Activated CD4-positive, alpha-beta memory T cell treated with anti-CD3 and anti-CD28 coated beads, Interleukin-2, amount 10 ng/mL, durations not matched to agents 7 days and 5 days (primary cell): ENCODE measurements at places on chromosomes 5 and 9. TPM values are rescaled to one million over a fixed set of nuclear protein-coding genes. Genes with fewer than 3 reads are reported as not detected.

The SPATA6L gene
- total RNA-seq = 0.43 TPM

The LCP2 gene
- 304 TPM for total RNA-seq

DNA sequence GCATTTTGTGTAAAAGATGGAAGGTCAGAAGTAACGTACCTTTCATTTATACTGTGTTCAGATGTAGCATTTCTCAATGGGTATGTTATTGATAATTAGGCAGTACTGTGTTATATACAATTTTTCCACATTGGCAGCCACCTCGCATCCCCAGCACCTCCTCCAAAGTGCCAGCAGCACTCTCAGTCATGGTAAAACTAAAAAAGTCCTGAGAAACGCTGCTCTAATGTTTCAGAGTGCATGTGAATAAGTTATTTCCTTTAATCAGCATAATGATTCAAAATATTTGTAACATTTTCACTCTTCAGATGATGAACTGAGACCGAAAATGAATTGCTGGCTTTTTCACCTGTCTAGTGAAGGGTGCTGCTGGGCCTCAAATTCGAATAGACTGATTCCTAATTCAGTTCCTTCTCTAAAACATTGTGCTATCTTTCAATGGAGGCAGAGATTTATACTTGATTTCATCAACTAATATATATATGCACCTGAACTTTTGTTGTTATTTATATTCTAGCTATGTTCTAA lies 79.9 kb upstream of the ANKRD55 start:
- no peak overlapping the region for H3K27ac ChIP-seq
- H3K4me3 ChIP-seq = no peak overlapping the region
- peaks cover 15% of the 10 kb centered on the region for H3K4me1 ChIP-seq

DNA sequence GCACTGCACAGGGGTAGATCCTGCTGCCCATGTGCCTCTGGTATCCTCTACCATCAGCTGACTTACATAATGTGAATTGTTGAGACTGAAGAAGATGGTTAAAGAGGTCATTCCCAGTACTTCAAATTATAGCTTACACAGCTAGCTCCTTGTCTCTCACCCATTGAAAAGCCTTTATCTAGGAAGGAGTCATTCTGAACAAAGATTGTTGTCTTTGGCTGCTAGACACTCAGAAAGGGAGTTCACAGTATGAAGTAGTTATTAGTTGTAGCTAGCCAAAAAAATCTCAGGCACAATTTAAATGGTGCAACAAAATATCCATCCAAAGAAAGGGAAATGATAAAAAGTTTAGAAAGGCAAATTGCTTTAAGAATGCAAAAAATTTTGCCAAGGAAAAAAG lies 102.0 kb upstream of the NREP start:
- H3K4me3 ChIP-seq = no peak overlapping the region
- H3K4me1 ChIP-seq = no peaks in the 10 kb centered on the region
- H3K27me3 ChIP-seq = no peaks in the 10 kb centered on the region

The CXXC5 gene
- total RNA-seq = 1.4 TPM

DNA sequence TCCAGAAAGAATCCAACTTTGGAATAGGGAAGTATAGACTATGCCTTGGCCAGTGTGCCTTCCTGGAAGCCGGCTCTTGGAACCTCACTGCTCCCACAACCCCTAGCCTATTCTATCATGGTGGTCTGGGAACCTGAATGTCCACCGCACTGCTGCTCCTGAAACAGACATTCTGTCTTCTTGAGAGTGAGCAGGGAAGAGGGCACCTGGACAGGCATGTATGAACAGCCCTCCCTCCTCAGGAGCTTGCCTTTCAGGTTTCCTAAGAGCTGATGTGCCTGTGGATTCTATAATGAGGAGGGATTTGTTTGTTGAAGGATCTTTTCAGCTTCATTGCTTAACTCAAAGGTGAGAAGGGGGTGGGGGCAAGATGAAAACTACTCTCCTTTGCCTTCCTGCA lies 55.1 kb upstream of the XPA start:
- H3K27me3 ChIP-seq = peaks cover 19% of the 10 kb centered on the region
- no peak for DNase-seq
- no peaks in the 10 kb centered on the region for H3K36me3 ChIP-seq
- H3K4me1 ChIP-seq = no peaks in the 10 kb centered on the region
- H3K27ac ChIP-seq = no peak overlapping the region

GRCh38 chr5:10418654-10419345 lies 22.9 kb upstream of the ROPN1L start:
- peaks cover 39% of the 10 kb centered on the region for H3K4me1 ChIP-seq
- H3K27me3 ChIP-seq = no peaks in the 10 kb centered on the region
- H3K27ac ChIP-seq = no peak overlapping the region
- no peak overlapping the region for H3K4me3 ChIP-seq
- H3K36me3 ChIP-seq = peaks cover 82% of the 10 kb centered on the region

GRCh38 chr5:66842540-66842939 lies 246.3 kb downstream of the MAST4 start:
- peaks cover 64% of the 10 kb centered on the region for H3K4me1 ChIP-seq
- no peak for DNase-seq
- H3K36me3 ChIP-seq = peaks cover 28% of the 10 kb centered on the region
- peaks cover 3% of the 10 kb centered on the region for H3K27me3 ChIP-seq

DNA sequence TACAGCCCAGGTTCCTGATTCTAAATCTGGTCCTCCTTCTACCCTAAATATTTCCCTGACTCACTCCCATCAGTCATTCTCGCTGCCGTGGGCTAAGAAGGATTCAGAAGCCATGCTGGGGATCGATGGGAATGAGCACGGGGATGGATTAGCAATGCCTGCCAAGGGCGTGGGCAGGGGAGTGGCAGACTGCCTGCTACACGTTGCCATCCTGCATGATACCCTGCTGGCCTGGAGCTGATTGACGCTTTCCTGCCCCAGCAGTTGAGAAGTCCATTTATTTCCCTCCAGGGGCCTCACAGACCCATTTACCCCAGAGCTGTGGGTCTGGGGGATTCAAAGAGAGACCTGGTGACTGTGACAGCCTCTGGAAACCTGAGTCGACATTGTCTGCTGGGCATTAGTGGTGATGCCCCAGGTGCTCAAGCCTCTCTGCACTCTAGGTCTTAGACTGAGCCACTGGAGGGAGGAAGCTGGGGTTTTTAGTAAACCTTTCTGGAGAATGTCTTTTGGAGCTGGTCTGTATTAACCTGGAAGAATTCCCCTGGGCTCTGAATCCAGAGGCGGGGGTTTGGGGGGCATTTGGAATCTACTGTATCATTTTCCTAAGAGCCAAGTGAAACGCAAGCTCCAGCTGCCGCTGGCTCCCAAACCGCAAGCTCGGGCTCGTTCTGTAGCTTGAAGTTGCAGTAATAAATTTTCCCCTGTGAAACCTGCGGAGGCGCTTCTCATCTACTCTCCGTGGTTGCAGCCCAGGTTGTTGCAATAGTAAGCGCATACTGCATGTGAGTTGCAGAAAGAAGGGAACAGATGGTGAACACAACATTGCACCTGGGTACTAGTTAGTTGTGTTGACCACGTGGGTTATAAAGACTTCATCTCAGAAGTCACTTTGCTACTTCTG lies 76.3 kb upstream of the RAPGEF1 start:
- H3K4me1 ChIP-seq = no peaks in the 10 kb centered on the region
- H3K27me3 ChIP-seq = peaks cover 38% of the 10 kb centered on the region
- H3K36me3 ChIP-seq = no peaks in the 10 kb centered on the region

GRCh38 chr9:33135470-33135958 lies 31.6 kb downstream of the B4GALT1 start:
- H3K27ac ChIP-seq = peak overlapping the region; percentile 13
- H3K36me3 ChIP-seq = peaks cover 42% of the 10 kb centered on the region
- peaks cover 74% of the 10 kb centered on the region for H3K4me1 ChIP-seq
- H3K27me3 ChIP-seq = no peaks in the 10 kb centered on the region
- no peak for DNase-seq

DNA sequence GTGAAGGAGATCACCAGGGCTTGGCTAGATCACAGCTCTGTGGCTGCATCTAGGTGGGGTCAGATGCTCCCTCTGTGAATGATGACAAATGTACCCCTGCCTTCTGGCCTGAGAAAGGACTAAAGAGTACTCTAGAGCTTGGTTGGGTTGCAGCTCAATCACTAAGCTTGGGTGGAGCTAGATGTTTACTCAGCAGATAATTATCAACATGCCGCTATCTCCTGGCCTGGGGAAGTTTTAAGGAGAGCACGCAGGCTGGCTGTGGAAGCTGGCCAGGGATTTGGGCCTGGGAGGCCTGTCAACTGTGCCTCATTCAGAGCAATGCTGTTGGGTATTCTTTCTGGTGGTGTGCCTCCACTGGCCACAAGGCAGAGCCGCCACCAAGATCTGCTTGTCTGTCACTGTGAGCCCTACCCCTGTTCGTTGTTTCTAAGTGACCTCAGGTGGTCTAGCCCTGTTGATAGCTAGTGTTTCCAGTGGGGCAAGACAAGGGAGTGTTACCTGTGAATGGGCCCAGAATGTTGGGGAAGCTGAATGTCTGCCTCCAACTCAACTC lies 181.7 kb downstream of the ADGRV1 start:
- no peaks in the 10 kb centered on the region for H3K27me3 ChIP-seq
- no peak overlapping the region for H3K27ac ChIP-seq
- H3K4me3 ChIP-seq = no peak overlapping the region
- no peaks in the 10 kb centered on the region for H3K36me3 ChIP-seq
- no peak for DNase-seq
